Motor neuron (in vitro differentiated cells): ENCODE measurements at places on chromosomes 5 and 9.
A peak's percentile ranks its signal among the peaks of the same experiment; 100 is the strongest.

DNA sequence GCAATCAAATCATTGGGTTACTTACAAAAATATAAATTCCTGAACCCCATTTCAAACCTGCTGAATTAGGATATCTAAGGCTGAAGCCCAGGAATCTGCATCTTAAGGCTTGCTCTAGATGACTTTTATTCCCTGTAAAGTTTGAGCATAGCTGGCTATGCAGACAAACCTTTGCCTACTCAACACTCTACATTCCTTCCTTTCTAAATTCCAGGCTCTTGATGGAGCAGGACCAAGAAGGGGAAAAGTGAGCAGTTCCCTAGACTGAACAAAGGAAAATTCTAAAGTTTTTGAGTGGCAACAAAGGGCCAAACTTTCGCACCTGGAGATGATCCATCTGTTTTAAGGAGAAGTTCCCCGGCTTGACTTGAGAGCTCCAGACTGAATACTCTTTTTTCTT lies 9.8 kb upstream of the ADRA1B start:
- ATAC-seq, result no peak

DNA sequence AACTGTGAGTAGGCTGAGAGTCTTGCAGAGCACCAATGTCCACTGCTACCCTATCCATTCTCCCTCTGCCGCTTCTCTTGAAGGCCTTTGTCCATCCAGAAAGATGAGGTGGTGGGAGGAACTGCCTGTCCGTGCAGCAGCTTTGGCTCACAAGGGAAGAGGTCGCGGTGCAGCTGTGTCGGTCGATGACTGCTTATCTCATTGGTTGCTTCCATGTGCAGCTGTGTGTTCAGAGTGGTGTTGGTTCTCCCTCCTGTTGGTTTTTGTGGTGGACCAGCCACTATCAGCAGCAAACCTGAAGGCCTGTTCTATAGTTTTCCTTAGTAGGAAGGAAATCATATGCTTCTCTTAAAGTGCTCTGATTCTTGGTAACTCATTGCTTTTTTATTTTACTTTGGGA lies 40.7 kb downstream of the SPTAN1 start:
- no peak for ATAC-seq

- ATAC-seq, result no peak
Measured at GRCh38 chr9:132249123-132249522, 87.3 kb downstream of the NTNG2 start.

GRCh38 chr5:17403695-17404490 lies 94.1 kb upstream of the TAF11L2 start:
- ATAC-seq, result no peak

- no peak for ATAC-seq
Measured at GRCh38 chr9:124562328-124562727, 55.1 kb upstream of the NR5A1 start.

- ATAC-seq, result no peak
Measured at GRCh38 chr9:13116292-13116691, 163.2 kb downstream of the MPDZ start.

GRCh38 chr9:75529463-75529862 lies 361.0 kb upstream of the PCSK5 start:
- ATAC-seq, result no peak

- no peak for ATAC-seq
Measured at GRCh38 chr9:84807870-84808390, 138.4 kb downstream of the NTRK2 start.

- no peak for ATAC-seq
Measured at GRCh38 chr5:23459214-23459613, 48.2 kb upstream of the PRDM9 start.

GRCh38 chr5:65776441-65777141 lies 54.6 kb downstream of the NLN start:
- no peak for ATAC-seq

DNA sequence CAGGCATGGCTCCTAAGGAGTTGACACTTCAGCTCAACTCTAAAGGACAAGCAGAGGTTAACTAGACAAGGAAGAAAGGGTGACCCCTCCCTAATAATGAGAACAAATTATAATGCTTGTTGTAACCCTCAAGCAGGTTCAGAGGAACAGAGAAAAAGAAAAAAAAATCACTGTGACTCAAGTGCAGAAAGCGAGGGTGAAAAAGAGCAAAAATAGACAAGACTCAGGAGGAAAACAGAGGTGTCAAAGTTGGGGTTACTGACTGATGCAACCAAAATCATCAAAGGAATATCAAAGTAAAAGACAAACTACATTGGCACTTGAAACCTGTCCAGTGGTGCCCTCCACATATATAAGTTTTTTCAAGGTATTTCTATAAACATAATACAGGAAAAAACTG lies 28.4 kb downstream of the FBXW11 start:
- no peak for ATAC-seq

- ATAC-seq, result no peak
Measured at GRCh38 chr9:95307538-95307937, 10.0 kb downstream of the FANCC start.

DNA sequence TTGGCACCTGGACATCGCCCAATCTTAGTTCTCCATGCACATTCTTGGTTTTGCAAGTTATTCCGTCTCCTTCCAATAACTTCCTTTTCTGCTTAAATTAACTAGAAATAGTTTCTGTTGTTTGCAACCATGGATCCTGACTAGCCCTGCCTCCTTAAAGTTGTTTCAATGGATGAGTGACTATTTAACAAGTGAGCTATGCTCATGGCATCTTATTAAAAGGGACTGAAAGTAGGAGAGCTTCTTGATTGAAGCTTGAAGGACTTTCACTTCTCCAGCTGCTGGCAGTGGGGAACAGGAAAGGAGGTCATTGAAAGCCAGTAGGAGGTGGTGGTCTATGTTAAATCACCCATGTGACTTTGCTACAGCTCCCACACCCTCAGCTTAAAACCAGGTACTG lies 466.8 kb downstream of the ARHGEF28 start:
- no peak for ATAC-seq

DNA sequence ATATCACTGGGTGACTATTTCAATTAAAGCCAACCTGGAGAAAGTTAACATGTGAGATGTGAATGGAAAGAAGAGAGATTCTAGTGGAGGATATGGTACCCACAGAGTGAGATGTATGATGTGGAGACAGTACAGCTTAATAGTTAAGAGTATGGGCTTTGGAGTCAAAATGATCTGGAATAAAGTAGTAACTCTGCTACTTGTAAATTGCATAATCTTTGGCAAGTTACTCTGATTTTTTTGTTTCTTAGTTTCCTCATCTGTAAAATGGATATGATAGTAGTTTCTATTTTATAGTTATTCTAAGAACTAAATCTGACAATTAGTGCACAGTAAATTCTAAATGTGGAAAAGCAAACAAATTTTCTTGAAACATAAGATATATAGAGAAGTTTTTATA lies 79.2 kb downstream of the ISOC1 start:
- no peak for ATAC-seq

GRCh38 chr5:171029401-171029800 lies 167.6 kb downstream of the RANBP17 start:
- no peak for ATAC-seq

- ATAC-seq, result no peak
Measured at GRCh38 chr5:132504746-132505145, 14.2 kb upstream of the IRF1 start.

GRCh38 chr5:54171645-54172384 lies 138.6 kb downstream of the ARL15 start:
- ATAC-seq, result no peak

GRCh38 chr5:88886252-88886651 lies 3.3 kb upstream of the MEF2C start:
- no peak for ATAC-seq

GRCh38 chr5:150254363-150254762 lies 35.2 kb downstream of the CAMK2A start:
- ATAC-seq, result no peak

DNA sequence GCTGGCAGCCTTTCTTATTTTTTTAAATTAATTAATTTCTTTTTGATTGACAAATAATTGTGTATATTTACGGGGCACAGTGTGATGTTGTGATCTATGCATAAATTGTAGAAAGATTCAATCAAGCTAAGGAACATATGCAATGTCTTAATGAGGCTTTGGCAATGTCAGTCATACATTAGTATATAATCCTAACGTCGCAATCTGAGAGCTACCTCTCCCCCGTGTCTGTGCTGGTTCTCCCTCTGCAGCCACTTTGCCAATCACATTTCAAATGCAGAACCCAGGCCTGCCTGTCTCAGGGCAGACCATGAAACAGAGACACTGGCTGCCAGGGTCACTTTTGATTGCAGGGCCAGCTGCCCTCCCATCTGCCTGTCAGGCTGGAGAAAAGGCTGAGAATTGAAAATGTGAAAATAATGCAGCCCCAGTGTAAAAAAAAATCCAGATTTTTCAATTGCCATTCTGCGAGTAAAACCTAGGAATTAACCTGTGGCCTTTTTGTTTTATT lies 56.3 kb downstream of the SLC24A2 start:
- ATAC-seq, result no peak

DNA sequence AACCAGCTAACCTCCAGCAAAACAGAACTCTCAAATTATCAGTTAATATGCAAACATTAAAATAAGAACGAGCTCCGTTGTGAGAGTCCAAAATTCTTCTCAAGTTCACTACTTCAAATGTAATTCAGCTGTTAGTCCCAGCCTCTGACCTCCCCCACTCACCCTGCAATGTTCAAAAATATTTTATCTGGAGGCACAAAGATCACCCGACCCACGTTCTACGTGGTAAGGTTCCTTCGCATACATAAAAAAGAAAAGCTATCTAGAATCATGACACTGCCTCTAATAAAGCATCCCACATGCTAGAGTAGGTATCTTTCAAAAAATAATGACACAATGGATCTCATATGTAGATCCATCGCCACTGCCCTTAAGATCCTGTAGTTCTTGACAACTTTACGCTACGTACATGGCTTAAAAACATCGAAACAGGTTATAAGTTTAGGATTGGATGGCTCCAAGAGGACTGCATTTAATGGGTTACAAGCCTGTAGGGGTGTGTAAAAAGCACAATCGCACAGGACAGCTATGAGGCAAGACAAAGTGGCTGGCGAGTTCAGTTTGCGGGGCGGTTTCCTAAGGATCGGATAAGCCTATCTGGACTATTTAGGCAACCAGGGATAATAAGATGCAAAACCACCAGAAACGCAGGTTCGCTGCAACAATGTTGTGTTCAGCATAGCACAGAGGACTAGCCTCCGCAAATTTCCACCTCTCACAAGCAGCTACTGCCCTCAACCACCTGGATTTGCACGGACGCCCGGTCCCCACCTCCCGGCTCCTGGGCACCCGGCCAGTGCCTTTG lies 969 bp downstream of the CLK4 start:
- peak; percentile 47 for ATAC-seq

GRCh38 chr9:1210954-1211353 lies 160.8 kb downstream of the DMRT2 start:
- no peak for ATAC-seq

DNA sequence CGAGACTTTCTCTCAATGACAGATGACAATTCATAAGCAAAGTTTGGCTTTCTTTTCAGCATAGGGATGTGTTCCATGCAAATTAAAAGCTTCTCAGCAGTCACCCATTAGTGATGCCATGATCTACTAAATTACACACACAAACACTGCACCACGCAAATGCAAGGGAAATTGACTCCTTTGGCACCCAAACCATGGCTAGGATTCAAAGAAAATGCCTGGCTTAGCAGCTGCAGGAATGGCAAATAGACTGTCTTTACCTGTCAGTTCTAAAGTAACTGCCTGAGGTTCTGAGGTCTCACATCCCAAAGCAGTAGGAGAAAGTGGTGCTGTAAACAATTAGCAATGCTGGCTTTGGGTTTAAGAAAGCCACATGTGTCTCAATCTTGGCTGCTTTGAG lies 108.6 kb upstream of the ATP10B start:
- no peak for ATAC-seq

GRCh38 chr5:168793841-168794837 lies 215.0 kb upstream of the PANK3 start:
- peak; percentile 86 for ATAC-seq

- no peak for ATAC-seq
Measured at GRCh38 chr5:162288647-162289296, 221.2 kb downstream of the GABRG2 start.

- no peak for ATAC-seq
Measured at GRCh38 chr9:95088421-95089161, 228.9 kb downstream of the FANCC start.

DNA sequence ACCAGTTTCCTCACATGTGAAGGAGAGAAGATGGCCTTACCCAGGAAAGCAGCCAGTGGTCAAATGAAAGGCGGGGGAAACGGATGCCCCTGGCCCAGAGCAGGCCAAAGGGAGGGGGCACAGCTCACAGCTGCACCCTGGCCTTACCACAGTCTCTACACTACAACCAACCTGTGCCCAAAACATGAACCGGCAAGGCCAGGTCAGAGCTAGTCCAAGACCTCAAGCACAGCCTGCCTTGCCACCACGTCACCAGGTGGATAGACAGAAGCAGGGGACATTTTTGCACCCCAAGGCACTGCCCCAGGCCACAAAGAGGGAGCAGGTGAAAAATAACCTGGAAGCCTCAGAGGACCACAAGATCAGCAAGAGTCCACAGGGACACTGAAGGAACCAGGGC lies 4.5 kb downstream of the GRIN1 start:
- ATAC-seq, result no peak

- no peak for ATAC-seq
Measured at GRCh38 chr9:113472199-113472598, 8.7 kb downstream of the RGS3 start.

- ATAC-seq, result no peak
Measured at GRCh38 chr5:98942847-98943246, 14.0 kb upstream of the CHD1 start.

DNA sequence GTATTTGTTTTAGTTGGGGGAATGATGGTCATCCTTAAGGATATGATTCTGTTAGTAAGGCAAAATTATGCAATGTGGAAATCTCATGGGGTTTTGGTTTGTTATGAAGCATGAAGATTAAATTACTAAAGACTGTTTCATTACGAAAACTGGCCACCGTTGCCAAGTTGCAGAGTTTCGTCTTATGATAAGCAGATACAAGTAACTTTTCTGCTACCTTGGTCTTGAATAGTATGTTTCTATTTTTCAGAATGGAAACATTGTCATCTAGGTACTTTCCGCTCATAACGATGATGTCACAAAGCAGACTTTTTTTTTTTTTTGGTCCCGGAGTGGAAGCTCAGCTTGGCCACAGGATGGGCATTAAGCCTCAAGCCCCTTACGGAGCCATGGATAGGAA lies 4.2 kb downstream of the CCNI2 start:
- no peak for ATAC-seq
